ENCODE measurements at places on chromosomes 3 and 15. TPM values are rescaled to one million over a fixed set of nuclear protein-coding genes. Genes with fewer than 3 reads are reported as not detected.

The BCHE gene
- total RNA-seq, result 15.4 TPM

DNA sequence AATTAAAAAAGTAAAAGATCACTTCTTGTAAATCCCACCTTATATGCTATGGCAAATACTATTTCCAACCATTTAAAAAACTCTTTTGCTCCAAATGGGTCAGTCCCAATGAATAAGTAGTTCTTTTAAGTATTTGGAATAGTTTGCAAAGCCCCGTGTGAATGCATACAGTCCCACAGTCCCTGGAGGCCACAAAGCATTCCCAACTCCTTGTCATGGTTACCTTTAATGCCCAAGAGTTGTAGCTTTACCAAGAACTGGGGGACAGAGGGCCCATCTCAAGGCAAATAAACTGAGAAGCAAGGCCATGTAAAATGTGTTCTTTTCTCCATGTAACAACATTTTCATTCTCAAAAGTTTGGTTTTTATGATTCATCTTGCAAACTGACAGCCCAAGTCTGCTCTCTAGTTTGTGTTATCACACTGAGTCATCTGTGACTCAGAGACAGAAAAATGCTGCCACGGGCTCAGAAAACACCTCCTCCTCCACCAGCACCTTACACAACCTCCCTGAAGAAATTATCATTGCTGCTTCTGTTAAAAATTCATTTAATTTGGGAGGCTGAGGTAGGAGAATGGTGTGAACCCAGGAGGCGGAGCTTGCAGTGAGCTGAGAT lies 336.2 kb downstream of the ERC2 start:
- peak; percentile 52 for DNase-seq

GRCh38 chr3:170247875-170248274 lies 25.7 kb downstream of the PRKCI start:
- no peak for DNase-seq

DNA sequence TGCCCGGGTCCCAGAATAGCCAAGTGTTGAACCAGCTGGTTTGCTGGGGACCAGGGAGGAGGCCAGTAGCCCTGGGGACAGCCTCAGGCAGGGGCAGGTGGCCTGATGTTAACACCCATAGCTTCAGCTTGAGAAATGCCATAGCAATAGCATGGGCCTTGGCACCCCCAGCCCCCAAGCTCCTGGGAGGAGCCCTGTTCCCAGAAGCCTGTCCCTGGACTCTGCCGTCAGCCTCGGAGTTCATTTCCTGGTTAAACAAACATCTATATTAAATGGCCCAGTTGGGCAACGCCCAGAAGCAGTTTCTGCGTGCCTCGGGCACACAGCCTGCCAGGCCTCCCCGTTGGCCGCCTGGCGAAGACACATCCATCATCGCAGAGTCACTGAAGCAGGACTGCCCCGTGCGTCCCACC lies 58.2 kb downstream of the FGD5 start:
- DNase-seq, result peak; percentile 37

- DNase-seq, result no peak
Measured at GRCh38 chr15:72487070-72487797, 13.1 kb downstream of the ARIH1 start.

DNA sequence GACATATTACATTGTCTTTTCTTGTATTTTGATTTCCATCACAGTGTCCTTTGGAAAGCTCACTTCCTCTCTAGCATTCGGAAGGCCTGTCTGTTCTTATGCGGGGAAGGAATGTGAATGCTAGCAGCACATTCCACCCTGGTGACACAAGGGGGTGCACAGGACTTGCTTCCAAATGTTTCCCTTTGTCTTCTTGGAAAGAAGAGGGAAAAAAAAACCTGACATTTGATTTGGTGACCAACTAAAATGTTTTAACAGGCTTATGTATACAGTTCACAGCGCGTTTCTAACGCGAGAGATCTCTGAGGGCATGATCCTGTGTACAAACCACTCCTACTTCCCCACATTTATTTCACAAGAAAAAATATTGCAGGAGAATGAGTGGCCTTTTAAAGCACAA lies 107.6 kb upstream of the FXR1 start:
- DNase-seq, result peak; percentile 14

The ISL2 gene
- total RNA-seq, result 0.90 TPM

DNA sequence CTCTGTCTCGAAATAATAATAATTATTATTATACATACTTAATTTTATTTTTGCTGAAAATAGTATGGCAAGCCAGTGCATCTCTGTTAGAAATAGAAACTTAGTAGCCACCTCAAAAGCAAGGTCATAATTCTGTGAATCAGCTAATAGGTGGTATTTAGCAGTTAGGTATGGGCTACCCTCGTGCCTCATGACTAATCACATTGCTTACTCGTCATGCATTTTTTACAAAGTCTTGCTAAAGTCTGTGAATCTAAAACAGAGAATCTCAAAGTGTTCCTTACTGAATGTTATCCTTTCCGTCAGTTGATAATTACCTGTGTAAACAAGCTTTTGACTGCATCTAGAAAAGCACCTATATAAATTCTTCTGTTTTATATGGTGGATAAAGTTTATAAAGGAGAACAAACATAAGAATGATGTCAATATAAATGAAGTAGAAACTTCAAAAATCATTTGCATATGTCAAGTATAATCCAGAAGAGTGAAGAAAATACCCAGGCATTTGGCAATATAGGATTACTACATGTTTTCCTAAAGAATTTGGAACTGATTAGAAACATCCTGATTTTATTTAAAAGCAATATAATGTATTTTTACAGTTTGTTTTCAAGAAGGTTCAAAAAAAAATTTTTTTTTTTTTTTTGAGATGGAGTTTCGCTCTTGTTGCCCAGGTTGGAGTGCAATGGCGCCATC lies 6.2 kb downstream of the PPARG start:
- DNase-seq, result no peak

- DNase-seq, result no peak
Measured at GRCh38 chr15:99669250-99669649, 64.0 kb downstream of the LYSMD4 start.

GRCh38 chr3:197480320-197480719 lies 75.4 kb downstream of the BDH1 start:
- DNase-seq, result no peak

- DNase-seq, result no peak
Measured at GRCh38 chr15:59918994-59919951, 84.8 kb upstream of the FOXB1 start.

DNA sequence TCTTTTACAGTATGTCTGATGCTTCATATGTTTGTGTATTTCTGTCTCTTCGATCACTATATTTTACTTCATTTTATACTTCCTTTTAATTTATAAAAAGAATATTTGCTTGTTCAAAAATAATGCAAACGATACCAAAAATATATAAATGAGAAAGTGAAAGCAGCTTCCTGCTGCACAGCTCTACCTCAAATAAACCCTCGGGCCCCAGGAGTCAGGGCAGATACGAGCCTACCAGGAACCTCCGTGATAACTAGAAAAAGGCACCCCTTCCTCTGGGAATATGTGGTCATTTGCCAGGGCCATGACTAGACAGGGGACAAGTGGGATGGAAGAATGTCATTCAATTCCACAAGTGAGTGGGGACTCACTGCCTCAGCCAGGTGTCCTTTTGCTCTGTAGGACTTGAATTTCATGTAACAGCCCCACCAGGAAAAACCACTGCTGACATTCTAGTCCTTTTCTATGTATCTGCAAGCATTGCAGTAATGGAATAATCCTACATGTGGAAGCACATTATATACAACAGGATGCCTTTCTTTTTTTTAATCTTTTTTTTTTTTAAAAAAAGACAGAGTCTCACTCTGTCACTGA lies 133.3 kb downstream of the SUCLG2 start:
- no peak for DNase-seq

- no peak for DNase-seq
Measured at GRCh38 chr3:181425074-181425473, 286.7 kb upstream of the SOX2 start.

The ARNT2 gene
- 0.13 TPM for total RNA-seq

DNA sequence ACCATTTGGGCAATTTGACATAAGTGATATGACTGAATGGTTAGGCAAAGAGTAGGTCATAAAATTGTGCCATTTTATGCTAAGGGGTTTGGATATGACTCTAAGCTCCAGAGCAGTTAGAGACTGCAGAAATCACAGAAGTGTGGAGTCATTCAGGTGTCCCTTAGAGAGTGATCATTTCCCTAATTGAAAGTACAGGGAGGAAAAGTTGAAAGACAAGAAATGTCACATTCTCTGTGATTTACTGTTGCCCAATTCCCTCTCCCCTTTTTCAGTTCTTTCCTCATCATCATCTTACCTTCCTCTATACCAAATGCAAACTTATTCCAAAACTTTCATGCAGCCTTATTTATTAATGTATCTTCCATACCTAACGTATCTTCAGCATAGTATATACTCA lies 2.7 kb upstream of the GOLGB1 start:
- DNase-seq, result no peak

DNA sequence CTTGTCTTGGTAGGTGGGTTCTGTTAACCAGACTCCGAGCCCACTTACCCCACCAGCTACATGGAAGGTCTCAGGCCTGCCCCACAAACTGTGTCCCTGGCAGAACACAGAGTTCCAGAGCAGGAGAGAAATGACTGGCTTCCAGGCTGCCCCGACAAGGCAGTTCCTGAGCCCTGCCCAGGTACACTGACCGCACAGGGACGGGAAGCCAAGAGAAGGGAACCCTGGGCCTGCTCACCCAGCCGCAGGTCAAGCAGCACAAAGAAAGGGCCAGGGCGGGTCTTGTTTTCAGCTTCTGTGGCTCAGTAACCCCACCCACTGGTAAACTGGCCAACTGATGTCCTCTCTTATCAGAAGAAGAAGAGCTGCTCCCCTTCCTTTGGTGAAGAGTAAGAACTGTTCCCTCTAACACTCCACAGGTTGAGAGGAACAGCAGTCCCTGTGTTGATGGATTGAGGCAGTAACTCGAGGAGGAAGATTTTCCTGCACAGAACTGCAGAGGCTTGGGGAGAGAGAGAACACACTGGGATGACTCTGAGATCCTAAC lies 68.4 kb downstream of the CRTC3 start:
- DNase-seq, result peak; percentile 59

- no peak for DNase-seq
Measured at GRCh38 chr3:5579139-5579602, 391.7 kb downstream of the EDEM1 start.

The PAK2 gene
- 118 TPM for total RNA-seq

- no peak for DNase-seq
Measured at GRCh38 chr3:40521254-40521653, 3.5 kb upstream of the ZNF621 start.

- DNase-seq, result no peak
Measured at GRCh38 chr3:55204417-55204816, 276.6 kb upstream of the LRTM1 start.

- DNase-seq, result no peak
Measured at GRCh38 chr3:135860761-135861160, 104.8 kb upstream of the PPP2R3A start.

The TOPAZ1 gene
- not detected for total RNA-seq

- no peak for DNase-seq
Measured at GRCh38 chr3:27289769-27290413, 79.3 kb downstream of the NEK10 start.

The KLHL40 gene
- not detected for total RNA-seq

- DNase-seq, result peak; percentile 78
Measured at GRCh38 chr3:141913150-141913811, 36.8 kb downstream of the ATP1B3 start.

The MST1 gene
- total RNA-seq, result 1.8 TPM

DNA sequence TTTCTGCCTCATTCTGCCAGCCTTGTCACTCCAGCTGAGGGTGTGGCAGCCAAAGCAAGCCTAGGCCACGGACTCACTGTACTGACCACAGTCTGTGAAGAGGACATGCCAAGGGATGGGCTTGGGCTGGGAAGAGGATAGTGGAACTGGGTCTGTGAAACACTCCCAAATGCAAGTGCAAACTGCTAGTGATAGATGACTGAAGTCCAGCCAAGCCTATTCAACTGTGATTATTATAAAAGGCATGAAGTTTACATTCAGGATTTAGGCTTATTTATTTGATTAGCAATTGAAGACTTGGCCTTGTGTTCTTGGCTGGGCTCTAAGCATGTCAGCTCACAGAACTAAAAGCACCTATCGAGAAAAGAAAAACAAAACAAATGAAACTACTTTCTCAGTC lies 84.9 kb upstream of the UBE2E1 start:
- no peak for DNase-seq

The ZNF770 gene
- 24.9 TPM for total RNA-seq

GRCh38 chr3:54262541-54262940 lies 140.2 kb downstream of the CACNA2D3 start:
- no peak for DNase-seq

GRCh38 chr3:122233101-122233952 lies 49.9 kb downstream of the CASR start:
- DNase-seq, result no peak

DNA sequence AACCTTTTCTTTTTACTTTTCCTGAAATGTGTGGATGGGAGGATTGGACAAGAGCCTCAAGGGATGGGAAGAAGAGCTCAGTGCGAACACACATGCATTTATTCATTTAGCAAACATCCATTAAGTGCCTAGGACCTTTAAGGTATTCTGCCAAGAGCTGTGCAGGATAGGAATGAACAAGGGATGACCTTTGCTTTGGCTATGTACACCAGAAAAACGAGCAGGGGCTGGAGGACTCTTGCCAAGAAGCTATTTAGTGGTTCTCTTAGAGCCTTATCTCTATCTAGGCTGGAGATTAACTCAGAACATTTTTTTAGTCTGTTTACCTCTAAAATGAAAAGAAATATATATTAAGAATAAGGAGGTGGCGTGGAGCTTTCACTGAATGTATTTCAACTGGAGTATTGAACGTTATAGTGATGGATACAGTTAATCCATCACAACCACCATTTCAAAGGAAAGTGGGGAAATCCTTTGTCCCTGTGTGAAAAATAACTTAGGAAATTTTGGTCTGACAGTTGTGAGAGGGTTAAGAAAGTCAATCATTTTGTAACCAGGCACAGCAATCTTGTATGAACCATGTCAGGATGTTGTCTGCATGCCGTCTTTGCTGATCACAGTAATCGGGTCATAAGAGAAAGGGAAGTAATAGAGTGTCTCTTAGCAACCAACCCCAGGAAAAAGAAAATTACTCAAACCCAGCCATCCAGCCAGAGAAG lies 279.0 kb downstream of the LPP start:
- peak; percentile 43 for DNase-seq

- DNase-seq, result no peak
Measured at GRCh38 chr3:133831966-133832801, 26.6 kb downstream of the SRPRB start.

DNA sequence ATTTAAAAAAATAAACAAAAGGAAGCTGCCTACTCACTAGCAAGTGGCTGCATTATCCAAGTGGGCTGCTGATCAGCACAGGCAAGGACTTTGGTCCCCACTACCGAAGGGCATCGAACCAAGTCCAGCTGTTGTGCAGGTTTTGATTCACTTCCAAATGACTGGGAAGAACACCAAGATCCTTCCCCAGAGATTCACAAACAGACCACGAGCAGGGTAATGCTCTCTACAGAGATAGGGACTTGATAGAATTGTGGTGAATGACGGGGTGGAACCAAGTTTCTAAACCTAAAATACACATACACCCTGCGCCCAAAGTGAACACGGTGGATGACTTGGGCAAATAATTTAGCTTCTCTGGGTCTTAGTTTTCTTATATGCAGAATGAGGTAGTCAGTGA lies 203.7 kb upstream of the ICE2 start:
- no peak for DNase-seq
